T follicular helper cell (primary cell): ENCODE measurements at places on chromosomes 11 and 22.

DNA sequence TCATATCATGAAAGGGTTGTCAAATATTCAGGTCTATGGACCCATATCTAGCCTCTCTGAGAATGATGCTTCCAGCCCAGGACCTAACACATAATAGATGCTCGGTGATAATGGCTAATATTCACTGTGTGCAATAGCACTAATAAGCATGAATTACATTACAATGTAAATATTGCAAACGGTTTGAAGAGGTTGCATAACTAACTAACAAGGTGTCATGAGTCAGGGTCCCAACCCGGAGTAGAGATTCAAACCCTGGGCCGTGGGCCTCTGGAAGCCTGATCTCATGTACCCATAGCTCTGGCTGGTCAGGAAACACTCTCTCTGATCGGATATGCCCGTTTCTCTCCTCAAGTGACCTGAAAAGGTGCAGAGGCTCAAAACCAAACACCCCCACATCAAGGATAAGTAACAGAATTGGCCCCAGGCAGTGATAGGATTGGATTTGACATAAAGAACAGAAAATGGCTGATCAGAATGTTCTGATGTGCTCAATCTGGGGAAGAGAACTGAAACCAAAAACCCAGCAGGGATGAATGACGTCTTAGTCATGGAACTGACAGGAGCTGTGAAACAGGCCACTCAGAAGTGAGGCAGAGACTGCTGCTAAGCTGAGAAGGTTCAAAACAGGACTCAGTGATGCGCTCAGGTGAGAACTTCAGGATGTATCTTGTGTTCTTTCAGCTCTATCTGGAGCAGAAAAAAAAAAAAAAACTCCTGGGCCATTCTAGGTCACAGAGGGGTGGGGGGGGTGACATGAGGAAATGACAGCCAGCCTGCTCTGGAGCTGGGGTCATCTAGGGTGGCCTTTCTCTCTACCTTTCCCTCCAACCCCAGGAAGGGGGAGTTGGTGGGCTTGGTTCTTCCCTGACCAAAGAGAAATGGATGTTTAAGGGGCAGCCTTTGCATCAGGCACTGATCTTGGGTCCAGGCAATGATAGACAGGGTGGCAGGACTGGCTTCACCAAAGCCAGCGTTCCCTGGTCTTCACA, 6.6 kb upstream of the KCTD17 start:
- no peak for DNase-seq

DNA sequence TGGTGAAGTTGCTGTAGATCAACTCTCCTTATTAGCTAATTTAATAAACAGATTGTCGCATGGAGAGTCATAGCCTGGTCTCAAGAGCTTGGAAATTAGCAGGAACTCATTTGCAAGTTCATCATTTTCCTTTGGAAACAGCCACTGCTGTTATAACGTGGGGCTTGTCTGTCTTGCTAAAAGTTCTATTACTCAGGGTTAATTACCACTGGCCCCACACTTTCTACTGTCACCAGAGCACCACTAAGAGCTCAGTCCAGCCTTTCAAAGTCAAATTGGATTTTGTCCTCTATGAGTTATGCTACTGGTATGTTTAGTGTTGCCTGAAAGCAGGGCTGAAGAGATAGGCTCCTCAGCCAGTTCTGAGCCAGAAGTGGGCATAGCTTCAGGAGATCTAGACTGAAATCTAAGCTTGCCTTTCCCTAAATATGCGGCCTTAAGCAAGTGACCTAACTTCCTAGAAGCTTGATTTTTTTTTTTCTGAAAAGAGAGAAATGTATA, 292.2 kb downstream of the INSC start:
- no peak for DNase-seq

DNA sequence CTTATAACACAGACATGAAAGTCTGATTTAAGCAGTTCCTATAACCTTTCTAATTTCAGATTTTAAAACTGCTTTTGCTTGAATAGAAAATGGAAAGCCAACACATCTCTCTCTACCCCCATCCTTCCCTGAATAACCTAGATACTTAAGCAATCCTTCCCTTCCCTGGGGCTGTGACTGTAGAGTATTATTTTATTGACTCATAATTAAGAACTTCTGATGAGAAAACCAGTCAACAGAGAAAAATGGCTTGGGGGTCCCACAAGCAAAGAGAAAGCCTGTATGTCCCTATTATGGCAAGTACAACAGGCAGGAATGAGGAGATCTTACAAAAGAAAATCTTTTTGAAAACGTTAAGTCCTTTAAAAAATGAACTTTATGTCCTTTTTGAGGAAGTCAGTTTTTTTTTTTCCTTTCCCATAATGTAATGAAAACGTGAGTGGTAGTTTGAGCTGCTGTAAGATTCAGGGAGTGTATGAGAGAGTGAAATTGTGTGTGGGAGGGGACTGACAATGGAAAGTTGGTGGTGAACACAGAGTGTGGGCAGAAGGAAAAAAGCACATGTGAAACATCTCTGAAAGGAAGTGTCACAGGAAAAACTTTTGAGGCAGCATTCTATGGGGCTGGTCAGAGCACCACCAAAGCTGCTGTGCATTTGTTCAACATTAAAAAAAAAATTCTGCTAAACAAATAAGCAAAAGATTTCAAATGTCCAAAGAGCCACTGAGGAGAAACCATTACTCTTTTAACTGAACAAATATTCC, 154.6 kb downstream of the MAML2 start:
- no peak for DNase-seq

GRCh38 chr22:27220339-27220738, 563.0 kb downstream of the MIAT start:
- no peak for DNase-seq
